Glomerular endothelial cell (primary cell): ENCODE measurements at places on chromosomes 3 and 15. TPM values are rescaled to one million over a fixed set of nuclear protein-coding genes. Genes with fewer than 3 reads are reported as not detected.

Gene ZPLD1
- 0.10 TPM in 1 of 2 replicates, not detected in the other for total RNA-seq

Gene GATA2
- total RNA-seq: 28.2 and 46.6 TPM in 2 replicates

Gene CCR9
- not detected in 2 replicates for total RNA-seq

Gene MORC1
- total RNA-seq: not detected in 2 replicates

Gene SNX22
- total RNA-seq: 0.64 TPM in 1 of 2 replicates, not detected in the other

Gene GTF2A2
- 36.1 and 47.3 TPM in 2 replicates for total RNA-seq

Gene CLSTN2
- total RNA-seq: 1.6 and 2.3 TPM in 2 replicates

Gene FURIN
- 137 and 177 TPM in 2 replicates for total RNA-seq

Gene MESP2
- total RNA-seq: 0.15 TPM in 1 of 2 replicates, not detected in the other

Gene CHRNA5
- total RNA-seq: 1.6 and 2.5 TPM in 2 replicates

Gene TLR9
- total RNA-seq: not detected in 2 replicates

Gene ARID3B
- total RNA-seq: 3.4 and 7.6 TPM in 2 replicates

Gene IL17RD
- 2.3 and 3.2 TPM in 2 replicates for total RNA-seq

Gene CORO2B
- 7.8 and 10.9 TPM in 2 replicates for total RNA-seq

Gene HSPBAP1
- 4.1 and 6.4 TPM in 2 replicates for total RNA-seq

Gene TRPM1
- not detected in 2 replicates for total RNA-seq

Gene P3H2
- total RNA-seq: 29.1 and 41.9 TPM in 2 replicates

Gene EIF4G1
- 424 and 473 TPM in 2 replicates for total RNA-seq

Gene SPINK8
- total RNA-seq: not detected in 2 replicates

Gene GRM7
- total RNA-seq: 0.06 TPM in 1 of 2 replicates, not detected in the other
